Umbilical cord (tissue), 2 donors: ENCODE measurements at places on chromosomes 5 and 9.

DNA sequence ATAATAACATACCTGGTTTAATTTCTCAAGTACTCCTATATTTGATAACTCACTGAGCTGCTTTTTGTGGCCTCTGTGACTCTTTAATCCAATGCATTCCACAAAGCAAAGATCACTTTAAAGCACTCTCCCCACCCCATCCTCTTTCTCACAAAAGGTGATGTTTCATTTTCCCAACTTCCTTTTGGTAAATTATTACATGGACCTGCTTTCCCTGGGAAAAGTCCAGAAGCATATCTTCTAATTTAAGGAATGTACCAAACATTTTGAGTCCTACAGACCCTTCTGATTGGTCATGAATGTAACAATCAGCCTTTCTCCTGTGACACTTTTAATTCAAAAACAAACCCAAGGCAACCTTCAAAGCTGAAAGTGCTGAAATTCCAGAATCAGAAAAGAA lies 71.1 kb downstream of the MLLT3 start:
- DNase-seq, result no peak

DNA sequence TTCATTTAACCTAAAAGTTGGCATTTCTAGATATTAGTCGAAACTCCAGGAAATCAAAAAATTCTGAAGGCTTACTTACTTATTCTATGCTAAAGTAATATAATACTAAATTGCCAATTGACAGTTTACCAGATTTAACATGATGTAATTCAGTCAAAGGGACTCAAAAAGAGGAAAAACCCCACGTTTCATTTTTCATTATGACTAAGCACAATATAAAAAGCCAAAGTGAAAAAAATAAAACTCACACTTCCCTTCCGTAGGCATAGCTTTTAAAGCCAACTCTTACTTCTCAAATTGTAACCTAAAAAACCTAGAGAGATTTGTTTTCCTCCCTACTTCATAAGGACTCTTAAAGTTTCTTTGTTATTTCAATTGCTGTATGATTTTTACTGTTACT lies 146.6 kb downstream of the RAPGEF6 start:
- no peak for DNase-seq

GRCh38 chr9:65458992-65459391 lies 174.0 kb upstream of the FOXD4L5 start:
- no peak for DNase-seq

GRCh38 chr5:153122403-153122802 lies 368.1 kb upstream of the GRIA1 start:
- DNase-seq, result no peak

GRCh38 chr9:113471566-113471965 lies 8.0 kb downstream of the RGS3 start:
- no peak for DNase-seq
